ENCODE measurements at places on chromosomes 16 and 17. TPM values are rescaled to one million over a fixed set of nuclear protein-coding genes. Genes with fewer than 3 reads are reported as not detected.

DNA sequence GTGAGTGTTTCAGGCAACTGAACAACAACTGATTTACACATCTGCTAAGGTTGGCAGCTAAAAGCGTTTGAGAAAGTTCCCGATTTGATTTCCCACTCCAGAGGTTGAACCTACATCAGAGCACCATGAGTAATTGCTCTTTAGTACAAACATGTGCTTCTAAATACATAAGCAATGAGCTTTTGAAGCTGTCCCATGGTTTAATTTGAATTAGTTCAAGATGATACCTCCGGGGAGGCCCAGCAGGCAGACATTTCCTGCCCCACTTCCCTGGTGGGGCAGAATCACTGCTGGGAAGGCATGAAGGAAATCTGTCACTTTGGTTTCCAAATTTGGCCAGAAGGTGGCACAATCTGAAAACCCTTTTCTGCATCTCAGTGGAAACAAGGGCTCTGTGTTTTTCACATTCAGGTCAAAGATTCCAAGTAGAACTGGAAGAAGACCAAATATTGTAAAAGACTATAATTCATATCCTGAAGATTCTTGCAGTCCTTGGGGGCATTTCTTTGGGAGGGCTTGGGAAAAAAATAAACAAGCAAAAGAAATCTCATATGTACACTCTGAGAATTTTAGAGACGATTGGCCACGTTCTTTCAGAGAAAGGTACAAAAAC is 176.2 kb upstream of the FAM20A start:
- no peak overlapping the region for H3K4me3 ChIP-seq
- peaks cover 51% of the 10 kb centered on the region for H3K4me1 ChIP-seq
- H3K36me3 ChIP-seq, result no peaks in the 10 kb centered on the region
- peak overlapping the region; percentile 92 for H3K27ac ChIP-seq

DNA sequence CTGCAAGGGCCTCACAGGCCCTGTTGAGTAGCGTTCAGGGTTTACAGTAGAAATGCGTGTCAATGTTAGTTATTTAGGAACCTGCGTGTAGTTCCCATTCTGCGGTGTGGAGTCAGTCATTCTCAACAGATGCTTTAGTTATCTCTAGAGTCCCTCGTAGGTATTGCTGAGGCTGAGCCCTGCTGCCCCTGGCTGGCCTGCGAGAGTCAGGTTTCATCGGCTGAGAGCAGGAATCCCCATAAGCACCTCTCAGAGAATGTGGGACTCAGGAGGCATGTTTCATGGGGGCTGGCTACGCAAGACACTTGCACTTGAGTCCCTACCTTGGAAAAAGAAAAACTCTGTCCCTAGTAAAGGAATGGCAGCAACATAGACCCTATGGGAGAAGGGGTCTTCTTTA is 347.5 kb upstream of the ASIC2 start:
- peaks cover 6% of the 10 kb centered on the region for H3K27me3 ChIP-seq
- H3K27ac ChIP-seq, result no peak overlapping the region
- H3K4me3 ChIP-seq, result no peak overlapping the region
- no peaks in the 10 kb centered on the region for H3K4me1 ChIP-seq

Gene RHOT1
- 18.0 TPM for total RNA-seq

Gene TM4SF5
- not detected for total RNA-seq

DNA sequence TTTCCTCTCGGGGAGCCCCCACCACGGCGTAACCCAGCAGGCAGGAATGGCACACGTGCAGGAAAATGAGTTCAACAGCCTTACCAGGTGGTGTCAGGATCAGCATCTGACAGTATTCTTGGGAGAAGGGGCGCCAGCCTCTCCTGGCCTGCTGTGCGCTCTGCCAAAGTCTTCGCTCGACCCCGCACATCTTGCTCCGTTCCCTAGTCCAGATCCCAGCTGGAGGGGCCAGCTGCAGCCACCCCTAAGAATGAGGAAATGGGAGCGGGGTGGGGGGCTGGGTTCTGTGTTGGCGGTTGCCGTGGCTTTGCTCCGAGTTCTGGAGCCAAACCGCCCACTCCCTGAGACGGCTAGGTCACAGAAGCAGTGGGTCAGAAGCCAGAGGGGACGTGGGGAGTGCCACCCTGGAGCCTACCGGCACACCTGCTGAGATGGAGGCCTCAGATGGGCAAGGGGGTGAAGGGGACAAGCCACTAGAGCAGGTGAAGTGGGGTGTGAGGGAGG is at the start of gene CHCT1:
Gene CHCT1 (plus strand): TSS at position 328 of the 504 bp plus-strand sequence. CDS start 104 bp downstream, at position 432.
- H3K4me3 ChIP-seq, result peak within 1 kb of the TSS; percentile 54
- H3K27ac ChIP-seq, result peak within 1 kb of the TSS; percentile 73
- DNase-seq, result no peak
- H3K4me1 ChIP-seq, result no peaks in the 10 kb centered on the region

DNA sequence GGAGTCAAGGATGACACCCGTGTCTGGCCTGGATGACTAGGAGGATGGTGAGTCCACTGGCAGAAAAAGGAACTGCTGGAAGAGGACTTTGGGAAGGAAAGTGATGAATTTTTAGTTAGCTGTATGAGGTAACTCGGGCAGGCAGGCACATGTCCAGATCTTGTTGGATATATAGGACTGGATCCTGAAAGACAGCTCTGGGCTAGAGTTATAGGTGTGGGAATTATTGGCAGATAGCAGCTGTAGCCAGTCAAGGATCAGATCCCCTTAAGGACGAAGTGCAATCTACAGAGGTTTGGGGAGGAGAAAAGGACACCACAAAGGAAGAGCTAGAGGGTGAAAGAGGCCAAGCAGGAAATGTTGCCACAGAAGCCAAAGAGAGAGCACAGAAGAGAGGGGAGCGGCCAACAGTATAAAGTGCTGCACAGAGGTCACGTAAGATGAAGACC is 10.1 kb downstream of the CYB5D1 start:
- H3K4me3 ChIP-seq, result no peak overlapping the region
- DNase-seq, result no peak
- H3K27ac ChIP-seq, result no peak overlapping the region
- no peaks in the 10 kb centered on the region for H3K27me3 ChIP-seq
- H3K4me1 ChIP-seq, result peaks cover 1% of the 10 kb centered on the region

GRCh38 chr17:52106638-52107261 is 51.8 kb downstream of the CA10 start:
- H3K4me3 ChIP-seq, result no peak overlapping the region
- no peak overlapping the region for H3K27ac ChIP-seq
- peak; percentile 59 for DNase-seq
- H3K27me3 ChIP-seq, result no peaks in the 10 kb centered on the region
- no peaks in the 10 kb centered on the region for H3K36me3 ChIP-seq

Gene CACNA1G
- 7.1 TPM for total RNA-seq

Gene SCN4A
- total RNA-seq, result 0.79 TPM

DNA sequence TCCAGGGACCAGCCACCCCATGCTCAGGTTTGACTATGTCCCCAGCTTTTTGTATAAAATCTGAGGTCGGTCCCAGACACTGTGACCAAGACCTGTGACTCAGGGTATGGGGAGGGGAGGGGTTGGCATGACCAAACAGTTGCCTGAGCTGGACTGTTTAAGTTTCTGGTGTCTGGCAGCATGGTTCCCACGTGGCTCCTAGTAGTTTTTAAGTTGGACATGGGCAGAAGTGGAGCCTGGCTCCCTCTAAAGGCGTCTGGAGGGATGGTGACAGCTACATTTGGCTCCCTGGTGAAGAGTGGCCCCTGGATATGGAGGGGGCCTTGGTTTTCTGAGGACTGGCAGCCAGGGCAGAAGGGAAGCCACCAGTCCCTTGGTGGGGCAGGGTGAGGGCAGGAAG is 7.9 kb downstream of the SMCR8 start:
- no peak overlapping the region for H3K4me3 ChIP-seq
- H3K4me1 ChIP-seq, result no peaks in the 10 kb centered on the region
- no peaks in the 10 kb centered on the region for H3K27me3 ChIP-seq
- H3K27ac ChIP-seq, result no peak overlapping the region
- no peak for DNase-seq

Gene G6PC1
- total RNA-seq, result not detected

DNA sequence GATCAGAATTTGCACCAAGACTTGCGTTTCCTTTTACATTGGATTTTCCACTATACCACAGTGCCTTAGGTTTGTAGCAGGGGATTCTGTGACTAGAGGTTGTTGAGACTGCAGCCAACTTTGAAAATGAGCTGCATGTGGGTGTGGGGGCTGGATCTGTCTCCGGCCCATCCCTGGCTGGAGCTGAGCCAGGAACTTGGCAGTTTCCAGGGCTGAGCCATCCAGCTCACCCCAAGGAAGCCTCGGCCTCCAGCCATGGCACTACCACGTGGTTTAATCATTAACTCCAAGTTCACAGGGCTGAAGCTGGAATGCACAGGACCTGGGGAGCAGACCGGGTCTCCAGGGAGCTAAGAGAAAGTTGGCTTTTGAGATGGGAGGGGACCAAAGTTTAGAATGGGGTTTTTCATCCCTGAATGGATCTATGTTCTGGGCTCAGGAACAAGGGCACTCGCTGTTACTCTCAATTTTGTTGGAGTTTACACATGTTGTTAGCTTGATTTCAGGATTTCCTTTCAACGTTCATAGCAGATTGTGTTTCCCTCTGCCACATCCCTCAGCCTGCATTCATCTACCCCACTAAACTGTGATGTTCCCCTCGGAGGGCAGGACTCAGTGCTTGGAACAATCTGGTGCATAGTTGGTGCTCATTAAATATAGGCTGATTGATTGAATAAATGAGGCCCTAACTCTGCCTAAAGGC is 42.3 kb upstream of the HNF1B start:
- H3K4me3 ChIP-seq, result no peak overlapping the region
- peak; percentile 6 for DNase-seq

DNA sequence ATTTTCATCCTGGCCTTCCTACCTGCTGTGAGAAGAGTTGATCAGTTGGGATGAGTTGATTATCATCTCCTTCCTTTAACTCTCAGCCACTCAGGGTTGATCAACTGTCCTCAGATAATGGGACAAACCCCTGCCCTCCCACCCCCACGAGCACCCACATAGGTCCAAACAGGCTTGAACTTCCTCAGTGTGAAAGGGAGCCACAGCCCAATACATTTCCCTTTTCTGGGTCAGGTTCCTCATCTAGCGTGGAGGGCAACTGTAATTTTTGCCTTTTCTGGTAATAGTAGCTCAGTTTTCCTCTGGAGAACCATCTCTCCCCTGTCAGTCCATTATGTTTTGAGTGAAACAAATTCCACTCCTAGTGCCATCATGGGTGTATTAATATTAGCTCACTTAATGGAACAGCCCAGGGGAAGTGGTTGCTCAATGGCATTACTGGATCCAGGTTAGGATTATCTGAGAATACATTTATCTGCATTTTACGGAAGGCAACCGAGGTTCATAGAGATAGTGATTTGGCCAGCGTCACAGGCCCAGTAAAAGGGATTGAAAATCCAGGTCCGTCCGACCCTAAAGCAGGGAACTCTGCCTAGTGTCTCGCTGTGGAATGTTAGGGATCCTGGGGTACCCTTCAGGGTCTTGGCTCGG is 476 bp upstream of the LPCAT2 start:
- DNase-seq, result no peak
- peak overlapping the region; percentile 43 for H3K27ac ChIP-seq
- H3K4me3 ChIP-seq, result peak overlapping the region; percentile 79
- no peaks in the 10 kb centered on the region for H3K27me3 ChIP-seq

GRCh38 chr16:65789161-65789945 is 577.1 kb upstream of the CDH5 start:
- DNase-seq, result no peak
- no peak overlapping the region for H3K4me3 ChIP-seq
- no peaks in the 10 kb centered on the region for H3K27me3 ChIP-seq
- H3K27ac ChIP-seq, result no peak overlapping the region
- no peaks in the 10 kb centered on the region for H3K4me1 ChIP-seq

Gene HBA1
- 5.9 TPM for total RNA-seq

DNA sequence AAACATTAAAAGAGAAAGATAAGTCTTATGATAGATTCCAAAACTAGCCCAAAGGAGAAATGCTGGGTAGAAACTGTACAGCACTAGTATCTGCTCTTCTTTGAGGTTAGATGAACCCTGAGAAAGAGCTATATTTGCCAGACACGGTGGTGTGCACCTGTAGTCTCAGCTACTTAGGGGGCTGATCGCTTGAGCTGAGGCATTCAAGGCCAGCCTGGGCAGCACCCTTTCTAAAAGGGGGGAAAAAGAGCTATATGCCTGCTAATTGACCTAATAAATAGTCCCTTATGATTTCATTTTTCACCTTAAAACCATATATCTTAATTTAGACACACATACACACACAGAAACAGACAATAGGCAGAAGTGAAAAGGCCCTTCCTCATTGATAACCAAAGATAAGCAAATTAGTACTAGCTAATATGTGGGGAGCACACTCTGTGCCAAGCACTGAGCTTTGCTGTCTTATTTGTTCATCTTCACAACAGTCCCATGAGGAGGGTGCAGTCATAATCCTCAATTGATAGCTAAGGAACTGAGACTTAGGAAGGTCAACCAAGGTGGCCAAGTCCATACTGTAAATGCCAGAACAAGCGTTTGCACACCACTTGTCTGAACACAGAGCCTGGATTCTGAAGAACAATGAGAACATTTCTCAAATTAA is 56.6 kb upstream of the NLK start:
- H3K4me1 ChIP-seq, result peaks cover 25% of the 10 kb centered on the region
- no peak for DNase-seq
- peak overlapping the region; percentile 58 for H3K27ac ChIP-seq
- H3K36me3 ChIP-seq, result no peaks in the 10 kb centered on the region
- no peak overlapping the region for H3K4me3 ChIP-seq

DNA sequence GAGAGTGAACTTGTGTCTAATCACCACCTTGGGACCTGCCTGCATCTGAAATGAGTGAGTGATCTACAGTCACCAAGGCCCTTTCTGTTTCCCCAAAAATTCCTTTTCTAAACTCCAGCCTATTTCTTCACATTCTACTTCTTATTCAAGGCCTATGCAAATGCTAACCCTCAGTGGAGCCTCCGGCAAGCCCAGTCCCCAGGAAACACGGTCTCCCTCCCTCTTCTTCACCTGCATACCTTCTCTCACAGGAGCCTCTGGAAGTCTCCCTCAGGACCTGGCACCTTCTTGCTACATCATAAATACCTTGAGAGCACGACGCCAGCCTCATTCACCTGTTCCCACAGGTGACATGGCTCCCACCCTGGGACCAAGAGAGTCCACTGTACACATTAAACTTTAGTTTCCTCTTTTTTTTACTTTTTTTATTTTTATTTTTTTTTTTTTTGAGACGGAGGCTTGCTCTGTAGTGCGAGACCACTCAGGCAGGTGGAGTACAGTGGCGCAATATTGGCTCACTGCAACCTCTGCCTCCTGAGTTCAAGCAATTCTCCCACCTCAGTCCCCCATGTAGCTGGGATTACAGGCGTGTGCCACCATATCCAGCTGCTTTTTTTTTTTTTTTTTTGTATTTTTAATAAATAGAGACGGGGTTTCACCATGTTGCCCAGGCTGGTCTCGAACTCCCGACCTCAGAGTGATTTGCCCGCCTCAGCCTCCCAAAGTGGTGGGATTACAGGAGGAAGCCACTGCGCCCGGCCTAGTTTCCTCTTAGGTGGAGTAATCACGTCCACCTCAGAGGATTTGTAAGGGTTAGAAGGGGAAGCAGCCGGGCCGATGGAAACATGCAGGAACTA is 97.3 kb downstream of the ANKRD11 start:
- H3K36me3 ChIP-seq, result peaks cover 12% of the 10 kb centered on the region
- no peak overlapping the region for H3K4me3 ChIP-seq
- peaks cover 16% of the 10 kb centered on the region for H3K4me1 ChIP-seq
- DNase-seq, result no peak
- H3K27ac ChIP-seq, result no peak overlapping the region
- no peaks in the 10 kb centered on the region for H3K27me3 ChIP-seq

Gene SOX8
- total RNA-seq, result 2.0 TPM

Gene BAIAP3
- 3.7 TPM for total RNA-seq

Gene HCRT
- not detected for total RNA-seq
